ENCODE measurements at places on chromosomes 5 and 9.

GRCh38 chr9:127455324-127455992 lies 4.1 kb downstream of the LRSAM1 start:
- no peak for DNase-seq

DNA sequence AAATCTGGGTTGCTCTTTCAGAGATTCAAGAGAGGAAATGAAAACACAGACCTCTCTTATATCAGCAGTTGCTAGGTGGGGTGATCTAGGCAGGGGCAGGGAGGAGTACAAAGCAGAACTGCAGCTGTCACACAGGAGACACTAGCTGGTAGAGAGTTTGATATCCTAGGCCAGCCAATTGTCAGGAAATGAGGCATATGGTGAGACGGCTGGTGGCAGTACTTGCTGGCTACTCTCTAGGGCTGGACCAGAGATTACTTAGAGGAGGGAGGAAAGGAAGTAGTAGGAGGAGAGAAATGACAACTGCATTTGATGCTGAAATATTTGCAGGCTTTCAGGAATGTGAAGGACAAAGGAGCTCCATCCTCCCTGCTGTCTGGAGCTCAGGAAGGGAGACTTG lies 113.8 kb downstream of the TRIM32 start:
- no peak for DNase-seq

DNA sequence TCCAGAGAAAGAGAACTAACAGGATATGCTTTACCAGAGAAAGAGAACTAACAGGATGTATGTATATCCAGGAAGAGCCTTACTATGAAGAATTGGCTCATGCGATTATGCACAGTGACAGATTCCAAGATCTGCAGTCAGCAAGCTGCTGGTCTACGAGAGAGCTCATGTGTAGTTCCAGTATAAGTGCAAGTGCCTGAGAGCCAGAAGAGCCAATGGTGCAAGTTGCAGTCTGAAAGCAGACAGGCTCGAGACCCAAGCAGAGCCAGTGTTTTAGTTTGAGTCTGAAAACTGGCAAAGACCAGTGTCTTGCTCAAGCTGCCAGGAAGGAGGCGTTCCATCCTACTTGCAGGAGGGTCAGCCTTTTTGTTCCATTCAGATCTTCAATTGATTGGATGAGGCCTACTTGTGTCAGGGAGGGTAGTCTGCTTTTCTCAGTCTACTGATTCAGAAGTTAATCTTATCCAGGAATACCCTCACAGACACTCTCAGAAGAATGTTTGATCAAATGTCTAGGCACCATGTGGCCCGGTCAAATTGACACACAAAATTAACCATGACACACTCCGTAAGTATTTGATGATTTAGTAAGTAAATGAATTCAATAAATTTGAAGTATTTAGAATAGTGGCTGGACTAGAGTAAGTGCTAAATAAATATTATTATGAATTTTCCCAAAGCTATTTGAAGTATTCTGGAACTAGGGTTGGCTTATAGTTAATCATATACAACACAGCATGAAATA lies 372.1 kb upstream of the SGCD start:
- no peak for DNase-seq

- no peak for DNase-seq
Observed at GRCh38 chr5:134943547-134943946, 24.2 kb upstream of the CATSPER3 start.

- DNase-seq = no peak
Observed at GRCh38 chr5:103177543-103177942, 57.4 kb downstream of the PPIP5K2 start.

- no peak for DNase-seq
Observed at GRCh38 chr5:111703662-111704061, 53.3 kb downstream of the NREP start.

DNA sequence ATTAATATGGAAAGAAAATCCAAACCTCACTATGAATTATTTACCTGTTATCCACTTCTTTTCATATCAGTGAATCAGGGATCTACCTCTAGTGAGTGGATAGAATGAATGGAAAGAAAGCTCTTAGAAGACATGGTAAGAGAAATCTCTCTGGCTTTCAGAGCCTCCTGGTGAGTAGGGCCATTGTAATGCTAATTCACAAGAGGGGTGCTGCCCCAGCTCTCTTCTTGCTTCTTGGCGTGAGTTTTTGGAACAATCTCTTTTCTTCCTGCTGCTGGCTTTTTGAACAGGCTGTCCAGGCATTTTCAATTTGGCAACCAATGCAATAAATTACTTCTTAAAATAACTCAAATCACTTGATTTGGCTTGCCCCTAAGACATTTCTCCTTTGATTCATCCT lies 49.9 kb upstream of the KCNN2 start:
- no peak for DNase-seq

- no peak for DNase-seq
Observed at GRCh38 chr9:95302479-95302878, 15.0 kb downstream of the FANCC start.

DNA sequence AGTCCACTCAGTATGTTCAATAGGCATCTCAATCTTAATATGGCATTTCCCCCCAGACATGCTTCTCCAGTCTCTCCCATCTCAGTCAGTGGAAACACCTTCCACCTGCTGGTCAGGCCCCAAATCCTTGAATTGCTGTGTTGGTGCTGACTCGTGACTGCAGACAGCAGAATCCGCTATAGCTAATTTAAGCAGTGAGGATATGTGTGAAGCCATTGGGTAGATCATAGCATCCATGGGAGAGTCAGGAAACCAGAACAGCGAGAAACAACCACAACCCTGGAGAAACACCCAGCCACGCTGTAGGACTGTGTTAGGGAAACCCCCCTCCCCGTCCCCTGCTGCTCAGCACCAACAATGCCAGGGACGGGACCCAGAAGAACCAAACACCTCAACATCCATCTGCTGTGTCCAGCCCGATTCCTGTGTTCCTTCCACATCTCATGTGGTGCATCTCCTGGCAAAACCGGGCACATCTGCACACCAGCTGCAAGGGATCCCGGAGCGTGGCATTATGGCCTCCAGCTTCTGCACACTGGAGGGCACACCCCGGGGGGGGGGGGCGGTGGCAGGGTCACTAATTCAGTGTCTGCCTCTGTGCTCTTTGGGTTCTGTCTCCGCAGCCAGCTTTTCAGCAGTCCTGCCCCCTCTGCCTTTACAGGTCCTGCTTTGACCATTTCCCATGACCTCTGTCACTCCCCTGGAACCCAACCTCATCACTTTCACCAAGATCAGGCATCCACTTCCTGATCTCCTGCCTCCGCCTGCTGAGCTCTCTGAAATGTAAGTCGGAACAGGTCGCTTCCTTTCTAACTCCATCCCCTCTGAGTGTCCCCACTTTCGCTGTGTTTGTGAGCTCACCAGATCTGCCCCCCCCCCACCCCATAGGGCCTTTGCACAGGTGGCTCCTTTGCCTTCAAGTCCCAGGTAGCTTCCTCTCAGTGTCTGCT lies 2.4 kb upstream of the PLEKHG4B start:
- no peak for DNase-seq

DNA sequence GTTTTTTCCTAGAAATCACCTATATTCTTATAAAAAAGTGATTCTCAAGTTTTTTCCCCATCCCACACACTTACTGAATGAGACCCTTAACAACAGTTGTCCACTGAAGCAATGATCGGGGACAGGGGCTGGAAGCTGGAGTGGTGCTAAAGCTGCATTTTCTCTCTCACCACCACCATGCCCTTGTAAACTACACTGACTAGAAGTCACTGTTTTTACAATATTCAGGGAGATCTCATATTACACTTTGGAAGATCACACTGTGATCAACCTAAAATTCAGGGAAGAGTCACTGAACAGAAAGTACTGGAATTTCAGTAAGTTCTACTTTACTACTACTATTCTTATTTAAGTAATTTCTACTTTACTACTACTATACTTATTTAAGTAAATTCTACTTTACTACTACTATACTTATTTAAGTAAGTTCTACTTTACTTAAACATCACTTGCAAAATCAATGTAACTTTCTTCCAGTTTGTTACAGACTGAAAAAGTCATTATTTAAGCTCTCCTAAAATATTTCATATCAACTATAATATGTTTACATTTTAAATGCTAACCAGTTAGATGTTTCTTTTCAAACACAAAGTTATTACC lies 164.3 kb downstream of the AGTPBP1 start:
- DNase-seq = no peak

GRCh38 chr5:81326554-81326953 lies 25.2 kb downstream of the ZCCHC9 start:
- DNase-seq = no peak

GRCh38 chr5:89303033-89303480 lies 420.1 kb upstream of the MEF2C start:
- no peak for DNase-seq

GRCh38 chr5:34034534-34035327 lies 8.3 kb downstream of the C1QTNF3 start:
- DNase-seq = no peak

GRCh38 chr9:101372327-101373118 lies 12.3 kb downstream of the BAAT start:
- no peak for DNase-seq

- DNase-seq = peak; percentile 51
Observed at GRCh38 chr5:135511761-135512575, 23.8 kb downstream of the NEUROG1 start.

DNA sequence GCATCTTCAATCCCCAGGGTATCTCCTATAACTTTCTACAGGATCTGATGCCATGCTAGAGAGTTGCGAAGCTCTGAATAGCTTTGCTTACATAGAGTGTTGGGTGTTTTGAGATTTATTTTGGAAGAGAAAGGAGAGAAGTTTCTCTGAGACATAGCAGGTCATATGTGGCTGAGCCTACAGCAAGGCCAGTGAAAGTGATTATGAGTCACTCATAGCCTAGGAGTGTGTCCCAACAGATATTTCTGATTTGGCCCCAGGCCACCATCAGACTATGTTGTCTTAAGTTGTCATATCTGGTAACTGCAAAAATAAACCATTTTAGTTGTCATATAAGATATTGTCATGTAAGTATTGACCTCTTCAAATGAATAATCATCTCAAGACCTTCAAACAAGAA lies 132.0 kb upstream of the RAI14 start:
- DNase-seq = no peak

GRCh38 chr5:41747301-41747700 lies 122.9 kb downstream of the OXCT1 start:
- peak; percentile 39 for DNase-seq

- DNase-seq = no peak
Observed at GRCh38 chr5:116497631-116498030, 77.0 kb downstream of the SEMA6A start.

DNA sequence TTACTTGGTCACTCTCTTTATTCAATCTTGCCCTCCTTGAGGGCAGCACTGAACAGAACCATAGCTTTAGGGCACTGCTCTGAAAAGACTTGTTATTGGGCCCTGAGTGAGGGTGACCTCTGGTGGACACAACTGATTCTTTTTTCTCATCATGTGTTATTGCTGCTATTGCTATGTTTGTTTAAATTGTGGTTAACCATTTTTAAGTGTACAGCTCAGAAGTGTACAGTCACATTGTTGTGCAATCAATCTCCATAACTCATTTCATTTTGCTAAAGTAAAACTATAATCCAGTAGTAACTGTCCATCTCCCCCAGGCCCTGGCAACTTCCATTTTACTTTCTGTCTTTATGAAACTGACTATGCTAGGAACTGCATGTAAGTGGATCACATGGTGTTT lies 351.1 kb upstream of the RIOK2 start:
- DNase-seq = peak; percentile 55

GRCh38 chr5:122067390-122067789 lies 10.7 kb downstream of the LOX start:
- no peak for DNase-seq

DNA sequence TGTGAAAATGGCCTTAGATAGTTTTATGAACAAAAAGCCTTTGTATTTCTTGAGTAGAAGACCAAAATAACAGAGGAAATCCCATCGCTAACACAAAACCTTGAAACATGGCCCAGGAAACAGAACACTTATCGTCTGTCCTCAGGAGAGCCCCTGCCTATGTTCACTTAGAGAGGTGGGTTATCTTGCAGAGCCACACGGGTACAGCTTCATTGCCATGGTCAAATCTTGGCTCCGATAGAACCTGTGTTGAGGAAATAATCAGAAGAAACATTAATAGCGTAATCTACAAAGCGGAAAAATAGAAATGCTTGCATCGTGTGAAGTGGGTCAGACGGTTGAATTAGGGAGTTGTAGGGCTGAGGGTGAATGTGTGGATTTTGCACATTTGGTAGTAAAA lies 216.1 kb downstream of the MAST4 start:
- no peak for DNase-seq

GRCh38 chr9:68446836-68447235 lies 90.4 kb downstream of the PGM5 start:
- no peak for DNase-seq

- no peak for DNase-seq
Observed at GRCh38 chr5:72452515-72453245, 54.5 kb downstream of the ZNF366 start.

DNA sequence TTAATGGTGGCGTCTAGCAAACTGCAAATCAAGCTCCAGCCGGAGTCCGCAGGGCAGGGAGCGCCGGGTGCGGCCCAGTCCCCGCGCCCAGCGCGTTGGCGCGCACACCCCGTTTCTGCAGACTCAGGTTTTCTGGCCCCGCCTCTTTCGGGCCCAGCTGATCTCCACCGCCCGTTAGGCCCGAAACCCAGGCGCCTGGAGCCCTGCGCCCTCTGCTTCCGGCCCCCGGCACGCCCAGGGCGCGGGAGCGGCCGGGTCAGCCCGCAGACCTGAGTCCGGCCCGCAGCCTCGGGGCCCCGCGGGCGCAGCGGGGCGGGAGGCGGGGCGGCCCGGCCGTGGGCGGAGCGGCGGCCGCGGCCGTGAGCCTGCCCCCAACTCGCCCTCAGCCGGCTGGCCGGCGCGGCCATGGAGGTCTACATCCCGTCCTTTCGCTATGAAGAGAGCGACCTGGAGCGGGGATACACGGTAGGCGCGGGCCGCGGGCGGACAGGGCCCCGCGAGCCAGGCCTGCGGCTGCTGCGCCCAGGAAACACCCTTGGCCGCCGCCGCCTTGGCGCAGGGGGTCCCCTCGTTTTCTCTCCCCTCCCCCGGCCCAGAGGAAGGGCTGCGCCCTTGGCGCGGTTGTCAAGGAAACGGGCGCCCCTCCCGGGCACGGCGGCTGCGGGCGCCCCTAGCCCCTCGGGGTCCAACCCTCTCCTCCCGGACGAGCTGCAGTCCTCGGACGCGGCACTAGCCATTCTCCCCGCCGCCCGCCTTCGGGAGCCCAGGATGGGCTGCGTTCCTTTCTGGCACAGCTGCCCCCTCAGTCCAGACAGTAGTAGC lies at the start of gene SNX24:
SNX24 (plus strand) TSS at position 385 of the 822 bp plus-strand sequence; CDS start at position 406, 21 bp downstream.
- peak; percentile 31 for DNase-seq

Measured in retinal pigment epithelial cell (primary cell).